ENCODE measurements at places on chromosomes 13 and 19.

DNA sequence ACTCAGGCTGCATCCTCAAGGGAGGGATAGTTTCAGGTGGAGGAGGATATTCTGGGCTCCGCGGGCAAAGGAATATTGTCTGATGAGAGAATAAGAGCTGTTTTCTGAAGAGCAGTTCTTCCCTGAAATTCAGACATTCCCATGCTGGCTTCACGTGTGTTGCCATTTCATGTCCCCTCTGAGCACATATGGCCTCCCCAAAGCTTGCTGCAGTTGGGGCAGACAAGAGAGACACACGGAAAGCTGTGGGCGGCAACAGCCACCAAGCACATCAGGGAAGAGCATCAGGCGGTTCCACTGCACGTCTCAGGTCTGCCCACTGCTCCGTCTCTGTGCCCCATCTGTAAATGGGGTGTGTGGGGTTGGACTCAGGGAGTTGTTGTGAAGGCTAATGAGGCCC is 247.5 kb upstream of the TSHZ3 start:
- DNase-seq, result no peak

DNA sequence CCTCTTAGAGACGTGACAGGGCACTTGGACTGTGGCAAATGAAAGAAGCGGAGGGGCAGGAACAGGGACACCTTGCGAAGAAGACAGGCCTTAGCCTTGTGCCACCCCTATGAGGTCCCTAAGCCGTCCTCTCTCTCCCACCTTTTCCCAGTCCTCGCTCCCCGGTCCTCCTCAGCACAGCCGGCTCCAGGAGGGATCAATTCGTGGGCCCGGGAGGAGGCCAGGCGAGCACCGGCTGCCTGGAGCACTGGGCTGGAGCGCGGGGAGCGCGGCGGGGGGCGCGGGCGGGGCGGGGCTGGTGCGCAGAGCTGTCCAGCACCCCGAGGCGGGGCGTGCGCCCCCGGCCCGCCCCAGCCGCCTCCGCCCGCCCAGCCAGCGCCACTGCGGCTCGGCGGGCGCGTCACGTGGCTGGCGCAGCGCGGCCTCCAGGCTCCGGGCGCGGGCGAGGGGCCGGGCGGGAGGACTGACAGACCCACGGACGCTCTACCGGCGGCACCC is at the start of gene LRP3:
Gene LRP3, plus strand, starts transcription at position 466 of the 498 bp plus-strand sequence. CDS start 456 bp downstream, outside the sequence.
- DNase-seq, result peak; percentile 24

GRCh38 chr13:111531505-111531904 is 211.1 kb downstream of the TEX29 start:
- no peak for DNase-seq

GRCh38 chr19:32945260-32945659 is 26.5 kb downstream of the CEP89 start:
- no peak for DNase-seq

DNA sequence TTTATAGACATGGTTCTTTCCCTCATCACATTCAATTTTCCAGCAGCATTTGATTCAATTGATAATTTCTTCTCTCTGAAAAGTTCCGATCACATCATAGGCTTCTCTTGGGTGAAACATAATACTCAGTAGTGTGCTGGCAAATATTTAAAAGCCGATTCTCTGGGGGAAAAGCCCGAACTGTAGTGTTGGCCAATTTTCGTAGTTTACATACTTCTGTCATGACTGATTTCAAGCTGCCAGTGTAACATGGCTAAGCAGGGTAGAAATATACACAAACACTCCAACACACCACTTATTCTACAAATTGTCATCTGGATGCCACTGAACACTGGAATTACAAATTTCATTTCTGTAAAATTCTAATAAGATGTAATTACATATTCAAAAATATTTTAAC is 56.1 kb upstream of the FREM2 start:
- DNase-seq, result no peak

GRCh38 chr13:90950160-90950559 is 397.3 kb upstream of the MIR17HG start:
- DNase-seq, result no peak

- no peak for DNase-seq
These were observed 9.0 kb downstream of the PLAUR start for GRCh38 chr19:43660971-43661360.

DNA sequence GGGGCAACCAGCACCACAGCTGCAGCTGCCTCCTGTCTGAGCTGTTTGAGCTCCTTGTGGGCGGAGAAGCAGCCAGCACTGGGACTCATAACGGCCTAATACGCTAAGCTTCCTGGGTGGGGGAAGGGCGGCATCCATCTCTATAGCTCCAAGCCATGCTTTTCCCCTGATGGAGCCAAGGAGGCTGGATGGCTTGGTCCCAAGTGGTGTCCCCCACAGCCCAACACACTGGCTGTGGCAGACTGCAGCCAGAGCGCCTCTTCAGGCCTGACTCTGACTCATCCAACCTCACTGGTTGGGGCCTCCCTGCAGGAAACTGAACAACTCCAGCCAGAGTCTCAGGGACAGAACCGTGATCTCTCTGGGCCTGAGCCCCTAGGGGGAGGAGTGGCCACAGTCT is 537.3 kb downstream of the SUCLA2 start:
- DNase-seq, result no peak

DNA sequence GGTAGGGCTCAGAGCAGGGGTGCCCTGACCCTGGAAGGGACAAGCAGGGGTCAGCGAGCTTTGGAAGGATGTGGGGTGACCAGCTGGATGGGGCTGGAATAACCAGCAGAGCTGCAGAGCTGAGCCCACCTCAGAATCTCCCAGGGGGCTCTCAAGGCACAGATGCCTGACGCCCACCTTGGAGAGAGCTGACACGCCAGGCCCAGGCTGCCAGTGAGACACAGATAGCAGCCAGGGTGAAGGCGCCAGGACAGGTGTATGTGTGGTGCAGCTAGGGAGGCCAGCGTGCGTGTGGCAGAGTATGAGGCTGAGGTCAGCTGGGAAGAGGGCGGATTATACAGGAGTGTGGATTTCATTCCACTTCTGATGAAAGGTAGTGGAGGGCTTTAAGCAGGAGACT is 8.9 kb downstream of the AP1M1 start:
- no peak for DNase-seq

DNA sequence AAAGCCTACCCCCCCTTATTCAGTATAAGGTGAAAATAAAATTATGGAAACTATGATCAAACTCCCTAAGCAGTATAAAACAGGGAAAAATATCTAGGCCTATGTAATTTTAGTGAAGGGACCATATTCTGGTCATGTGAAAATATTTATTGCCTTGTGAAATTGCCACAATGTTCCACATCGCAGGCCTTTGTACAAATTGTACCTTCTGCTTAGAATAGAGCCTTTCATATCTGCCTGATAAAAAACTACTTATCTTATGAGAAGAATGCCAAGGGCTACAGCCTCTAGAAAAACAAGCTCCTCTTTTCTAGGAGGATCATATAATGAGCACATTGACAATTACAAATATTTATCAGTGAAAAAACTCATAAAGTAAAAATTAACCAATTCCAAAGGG is 1280.0 kb downstream of the EFNB2 start:
- DNase-seq, result no peak

- DNase-seq, result no peak
These were observed 18.0 kb downstream of the CATSPERD start for GRCh38 chr19:5738423-5738822.

DNA sequence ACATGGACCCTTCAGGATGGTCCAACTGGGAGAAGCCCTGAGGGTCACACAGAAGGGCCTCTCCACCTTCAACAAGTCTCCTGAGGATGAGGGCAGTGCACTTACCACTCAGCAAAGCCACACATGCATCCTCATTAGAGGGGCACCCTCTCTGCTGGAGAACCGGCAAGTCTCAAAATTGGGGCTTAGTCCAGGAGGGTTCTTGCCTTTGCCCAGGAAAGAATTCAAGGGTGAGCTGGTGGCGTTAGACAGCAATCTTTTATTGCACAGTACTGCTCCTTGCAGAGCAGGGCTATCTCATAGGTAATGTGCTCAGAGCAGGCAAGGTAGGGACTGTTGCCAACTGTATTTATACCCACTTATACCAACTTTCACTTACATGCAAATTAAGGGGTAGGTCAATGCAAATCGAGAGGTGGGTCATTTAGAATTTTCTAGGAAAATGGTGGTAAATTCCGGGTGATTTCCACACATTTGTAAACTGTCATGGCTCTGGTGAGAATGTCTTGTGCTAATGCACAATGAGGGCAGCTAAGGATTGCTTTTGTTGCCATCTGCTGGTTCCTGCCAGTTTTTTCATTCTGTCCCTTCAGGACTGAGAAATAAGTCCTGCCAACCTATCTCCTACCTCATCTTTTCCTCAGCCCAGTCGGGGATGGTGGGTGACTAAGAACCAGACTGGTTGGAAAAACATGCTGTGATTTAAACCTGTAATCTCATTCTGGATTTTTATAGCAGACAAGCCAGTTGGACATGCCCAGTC is 27.8 kb upstream of the IGSF23 start:
- DNase-seq, result no peak

DNA sequence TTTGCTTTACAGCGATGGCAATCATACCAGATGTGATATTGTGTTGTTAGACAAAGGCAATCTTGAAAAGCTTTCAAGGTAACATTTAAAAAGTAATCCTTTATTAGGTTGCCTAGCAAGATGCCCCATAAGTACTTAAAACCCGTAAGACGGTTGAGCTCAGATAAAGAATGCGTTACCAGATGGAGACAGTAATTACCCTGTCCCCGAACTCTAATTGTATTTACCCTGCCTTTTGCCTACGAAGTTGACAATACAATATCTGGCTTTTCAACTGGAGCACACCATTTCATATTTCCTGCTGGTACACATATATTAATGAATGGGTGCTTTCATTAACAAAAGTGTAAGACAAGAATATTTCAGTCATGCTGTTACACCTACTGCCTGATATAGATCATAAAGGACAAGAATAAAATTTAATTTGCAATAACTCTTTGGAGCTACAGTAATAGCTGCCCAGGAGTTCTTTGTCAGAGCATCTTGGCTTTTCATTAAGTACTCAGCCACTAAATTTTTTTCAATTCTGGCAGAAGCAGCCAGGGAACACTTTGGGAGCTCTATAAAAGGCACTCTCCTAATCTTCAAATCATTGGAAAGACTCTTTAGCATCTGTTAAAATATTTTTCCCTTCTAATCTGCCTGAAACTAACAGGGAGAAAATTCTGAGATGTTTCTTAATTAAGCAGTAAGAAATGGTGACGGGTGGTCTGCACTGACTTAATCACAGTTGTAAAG is 63.8 kb downstream of the DCT start:
- no peak for DNase-seq

DNA sequence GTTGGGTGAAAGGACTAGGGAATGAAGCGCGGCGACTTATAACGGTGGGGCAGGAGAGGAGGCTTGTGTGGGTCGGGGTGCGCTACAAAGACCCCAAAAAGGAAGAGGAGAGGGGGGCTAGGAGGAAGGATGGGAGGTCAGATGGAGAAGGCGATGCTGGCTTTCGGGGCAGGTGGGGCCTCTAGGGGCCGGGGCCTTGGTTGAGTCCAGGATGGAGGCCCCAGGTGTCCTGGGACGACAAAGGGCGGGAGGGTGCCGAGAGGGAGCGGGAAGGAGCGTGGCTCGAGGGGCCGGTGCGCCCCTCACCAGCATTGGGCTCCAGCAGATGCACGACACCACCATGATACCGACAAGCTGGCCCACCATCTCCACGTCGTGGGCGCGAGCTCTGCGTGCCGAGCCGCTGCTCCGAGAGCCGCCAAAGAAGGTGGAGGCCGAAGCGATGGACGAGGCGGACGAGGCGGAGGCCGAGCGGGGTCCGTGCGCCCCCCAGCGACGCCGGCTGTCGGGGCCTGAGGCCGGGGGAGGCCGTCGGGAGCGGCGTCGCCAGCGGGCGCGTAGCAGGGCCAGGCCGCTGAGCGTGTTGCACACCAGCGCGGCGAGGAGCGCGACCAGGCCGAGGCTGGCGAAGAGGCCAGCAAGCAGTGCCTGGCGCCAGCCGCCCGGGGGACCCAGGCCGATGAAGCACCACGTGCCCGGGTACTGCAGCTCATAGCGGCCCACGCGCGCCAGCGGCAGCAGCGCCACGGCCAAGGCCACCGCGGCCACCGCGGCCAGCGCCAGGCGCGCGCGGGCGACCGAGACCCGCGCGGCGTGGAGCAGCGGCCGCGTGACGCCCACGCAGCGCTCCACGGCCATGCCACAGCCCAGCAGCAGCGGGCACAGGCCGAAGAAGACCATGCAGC is 1.8 kb downstream of the PTGER1 start:
- DNase-seq, result peak; percentile 28

DNA sequence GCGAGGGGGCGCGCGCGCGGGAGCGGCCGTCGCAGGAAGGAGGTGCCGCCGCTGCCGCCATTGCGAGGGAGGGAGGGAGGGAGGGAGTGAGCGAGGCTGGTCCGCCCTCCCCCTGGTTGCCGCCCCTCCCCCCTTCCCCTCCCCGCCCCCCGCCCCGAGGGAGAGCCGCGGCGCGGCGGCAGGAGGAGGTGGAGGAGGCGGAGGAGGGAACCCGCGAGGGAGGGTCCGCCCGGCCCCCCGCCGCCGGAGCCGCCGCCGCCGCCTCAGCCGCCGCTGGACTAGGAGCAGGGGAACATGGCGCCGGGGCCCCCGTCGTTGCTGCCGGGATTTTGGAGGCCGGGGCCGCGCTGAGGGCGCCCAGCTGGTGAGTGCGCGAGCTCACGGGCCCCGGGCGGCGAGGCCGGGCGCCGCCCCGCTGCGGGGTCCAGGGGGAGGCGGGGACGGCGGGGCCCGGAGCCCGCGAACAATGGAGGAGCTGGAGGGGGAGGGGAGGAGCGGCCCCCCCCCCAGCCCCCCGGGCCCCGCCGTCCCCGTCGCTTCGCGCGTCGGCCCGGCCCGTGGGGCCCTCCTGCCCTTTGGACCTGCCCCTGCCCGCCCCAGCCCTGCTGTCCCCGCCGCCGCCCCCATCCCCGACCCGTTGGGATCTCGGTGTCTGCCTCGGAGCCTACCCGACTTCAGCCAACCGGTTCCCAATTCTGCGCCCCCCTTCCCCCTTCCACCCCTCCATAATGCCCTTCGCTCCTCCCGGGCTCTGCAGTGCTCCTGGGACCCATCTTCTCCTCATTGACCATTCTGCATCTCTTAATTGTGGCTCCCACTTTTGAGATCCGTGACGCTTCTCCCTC is at the start of gene ARHGAP35:
Gene ARHGAP35, plus strand, starts transcription at position 152 of the 845 bp plus-strand sequence. CDS start 57,679 bp downstream, outside the sequence.
- peak; percentile 24 for DNase-seq

DNA sequence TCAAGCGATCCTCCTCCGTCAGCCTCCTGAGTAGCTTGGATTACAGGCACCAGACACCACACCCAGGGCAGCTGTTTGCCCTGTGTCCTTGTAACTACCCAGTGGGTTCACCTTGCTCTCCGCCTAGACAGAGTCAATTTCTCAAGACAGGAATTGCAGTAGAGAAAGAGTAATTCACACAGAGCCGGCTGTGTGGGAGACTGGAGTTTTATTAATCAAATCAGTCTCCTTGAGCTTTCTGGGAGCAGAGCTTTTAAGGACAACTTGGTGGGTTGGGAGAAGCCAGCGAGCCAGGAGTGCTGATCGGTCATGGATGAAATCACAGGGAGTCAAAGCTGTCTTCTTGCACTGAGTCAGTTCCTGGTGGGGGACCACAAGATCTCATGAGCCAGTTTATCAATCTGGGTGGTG is 20.6 kb upstream of the ADGRE1 start:
- DNase-seq, result no peak

DNA sequence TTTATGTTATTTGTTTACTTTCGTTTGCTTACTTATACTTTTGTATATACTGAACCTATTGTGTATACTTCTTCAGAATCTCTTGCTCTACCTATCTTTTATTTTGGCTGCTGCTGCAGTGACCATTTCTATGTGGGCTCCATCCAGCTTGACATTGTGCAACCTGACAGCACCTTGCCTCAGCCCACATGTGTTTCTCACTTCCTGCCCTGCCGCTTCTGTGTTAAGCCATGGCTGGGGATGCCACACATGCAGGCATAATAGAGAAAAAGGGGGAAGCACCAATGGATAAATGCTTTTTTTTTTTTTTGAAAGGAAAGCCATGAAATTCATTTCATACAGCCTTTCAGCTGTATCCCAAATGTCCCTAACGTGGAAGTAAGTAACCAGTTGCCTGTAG is 147.6 kb downstream of the RBM26 start:
- no peak for DNase-seq

GRCh38 chr13:70249332-70250064 is 141.2 kb upstream of the KLHL1 start:
- no peak for DNase-seq

Data from stimulated activated CD4-positive, alpha-beta T cell treated with anti-CD3 and anti-CD28 coated beads, Interleukin-2, amount 100 ng/mL, for 24 hours (primary cell).